ENCODE measurements at places on chromosomes 5 and 9.

GRCh38 chr9:99921875-99922710 is 15.6 kb downstream of the STX17 start:
- DNase-seq, result no peak

GRCh38 chr5:76483433-76483832 is 80.3 kb downstream of the IQGAP2 start:
- DNase-seq, result no peak

- no peak for DNase-seq
These were observed 72.6 kb upstream of the LRRTM2 start for GRCh38 chr5:138947780-138948179.

DNA sequence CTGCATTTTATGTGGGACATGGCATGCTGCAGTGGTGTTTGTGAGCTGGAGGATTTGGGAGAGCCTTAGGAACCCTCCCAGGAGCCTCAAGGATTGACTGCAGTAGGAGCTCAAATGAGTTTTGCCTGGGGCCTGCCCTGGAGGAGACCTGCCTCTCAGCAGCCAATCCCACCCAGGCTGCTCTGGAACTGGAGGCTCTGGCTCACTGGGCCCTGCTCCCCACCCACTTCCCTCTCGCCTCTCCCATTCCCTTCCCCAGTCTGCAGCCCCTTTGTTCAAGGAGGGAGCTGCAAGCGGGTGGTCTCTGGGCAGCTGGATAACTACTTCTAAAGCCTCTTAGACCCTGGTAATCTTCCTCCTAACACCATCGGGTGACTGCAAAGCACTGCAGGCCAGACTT is 24.2 kb downstream of the KCNIP1 start:
- no peak for DNase-seq
